Adrenal gland (tissue), 19 donors: ENCODE measurements at places on chromosomes 4 and X. TPM values are rescaled to one million over a fixed set of nuclear protein-coding genes. Genes with fewer than 3 reads are reported as not detected.

Gene SORBS2
- 126 TPM for total RNA-seq

Gene XAGE1B
- not detected for total RNA-seq

Gene RAB33A
- 2.0 TPM for total RNA-seq

Gene SPIN2A
- 0.44 TPM for total RNA-seq

Gene ASMTL
- total RNA-seq: 30.7 TPM

Gene ITM2A
- 13.8 TPM for total RNA-seq

Gene UGT2B17
- not detected for total RNA-seq

Gene SYTL5
- total RNA-seq: 7.4 TPM

Gene ADGRG4
- total RNA-seq: not detected

Gene POU4F2
- total RNA-seq: not detected

Gene FAM184B
- total RNA-seq: 0.11 TPM

GRCh38 chrX:153592966-153593688, 5.8 kb downstream of the CCNQ start:
- DNase-seq: peak; percentile 53
- H3K36me3 ChIP-seq: no peaks in the 10 kb centered on the region
- no peaks in the 10 kb centered on the region for H3K27me3 ChIP-seq
- H3K27ac ChIP-seq: no peak overlapping the region

DNA sequence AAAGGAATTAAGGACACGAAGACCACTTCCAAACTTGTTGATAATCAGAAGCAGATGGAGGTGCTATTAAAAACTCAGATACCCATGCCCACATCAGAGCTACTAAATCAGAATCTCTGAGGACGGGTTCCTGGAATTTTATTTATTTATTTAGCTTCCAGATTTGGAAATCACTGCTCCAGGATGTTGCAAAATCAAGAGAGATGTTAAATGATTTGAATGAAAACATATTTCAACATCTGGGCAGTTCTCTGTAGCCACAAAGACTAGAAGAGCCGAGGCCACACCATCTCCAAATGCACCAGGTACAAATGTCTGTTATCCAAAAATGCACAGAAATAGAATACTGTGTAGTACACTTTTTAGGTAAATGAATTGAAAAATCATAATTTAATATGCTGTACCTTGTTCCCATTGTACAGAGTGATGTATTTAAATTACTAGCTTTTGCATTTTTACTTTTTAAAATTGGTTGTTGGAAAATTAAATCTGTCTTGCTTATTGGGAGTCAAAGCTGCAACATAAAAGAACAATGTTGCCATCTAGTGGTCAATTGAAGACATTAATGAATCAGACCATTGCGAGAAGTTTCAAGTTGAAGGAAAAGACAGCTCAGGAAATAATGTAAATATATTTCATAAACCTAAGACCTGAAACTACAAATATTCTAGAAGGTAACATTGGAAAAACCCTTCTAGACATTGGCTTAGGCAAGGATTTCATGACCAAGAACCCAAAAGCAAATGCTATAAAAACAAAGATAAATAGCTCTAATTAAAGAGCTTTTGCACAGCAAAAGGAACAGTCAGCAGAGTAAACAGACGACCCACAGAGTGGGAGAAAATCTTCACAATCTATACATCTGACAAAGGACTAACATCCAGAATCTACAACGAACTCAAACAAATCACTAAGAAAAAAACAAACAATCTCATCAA, 151.3 kb upstream of the TTC29 start:
- no peak overlapping the region for H3K4me3 ChIP-seq
- no peaks in the 10 kb centered on the region for H3K27me3 ChIP-seq
- DNase-seq: no peak
- no peaks in the 10 kb centered on the region for H3K36me3 ChIP-seq

DNA sequence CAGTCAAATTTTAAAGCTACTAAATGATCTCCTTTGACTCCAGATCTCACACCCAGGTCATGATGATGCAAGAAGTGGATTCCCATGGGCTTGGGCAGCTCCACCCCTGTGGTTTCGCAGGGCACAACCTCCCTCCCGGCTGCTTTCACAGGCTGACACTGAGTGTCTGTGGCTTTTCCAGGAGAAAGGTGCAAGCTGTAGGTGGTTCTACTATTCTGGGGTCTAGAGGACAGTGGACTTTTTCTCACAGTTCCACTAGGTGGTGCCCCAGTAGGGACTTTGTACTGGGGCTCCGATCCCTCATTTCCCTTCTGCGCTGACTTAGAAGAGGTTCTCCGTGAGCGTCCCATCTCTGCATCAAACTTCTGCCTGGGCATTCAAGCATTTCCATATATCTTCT, 845.2 kb downstream of the PCDH18 start:
- H3K27me3 ChIP-seq: no peaks in the 10 kb centered on the region
- no peak overlapping the region for H3K27ac ChIP-seq
- H3K4me1 ChIP-seq: no peaks in the 10 kb centered on the region
- no peaks in the 10 kb centered on the region for H3K36me3 ChIP-seq
- DNase-seq: no peak

GRCh38 chr4:20532871-20533870, 167.1 kb upstream of the PACRGL start:
- DNase-seq: no peak
- no peak overlapping the region for H3K27ac ChIP-seq
- no peak overlapping the region for H3K4me3 ChIP-seq
- H3K4me1 ChIP-seq: no peaks in the 10 kb centered on the region
- H3K27me3 ChIP-seq: no peaks in the 10 kb centered on the region

GRCh38 chr4:112616984-112617383, 19.7 kb downstream of the ZGRF1 start:
- no peaks in the 10 kb centered on the region for H3K36me3 ChIP-seq
- no peak for DNase-seq
- no peaks in the 10 kb centered on the region for H3K27me3 ChIP-seq
- no peak overlapping the region for H3K27ac ChIP-seq

GRCh38 chr4:14917298-14917633, 85.0 kb upstream of the CPEB2 start:
- H3K27ac ChIP-seq: no peak overlapping the region
- no peaks in the 10 kb centered on the region for H3K36me3 ChIP-seq
- H3K4me1 ChIP-seq: no peaks in the 10 kb centered on the region
- DNase-seq: no peak

- H3K27ac ChIP-seq: no peak overlapping the region
- H3K4me3 ChIP-seq: no peak overlapping the region
- no peaks in the 10 kb centered on the region for H3K27me3 ChIP-seq
- H3K36me3 ChIP-seq: peaks cover 44% of the 10 kb centered on the region
- H3K4me1 ChIP-seq: peaks cover 48% of the 10 kb centered on the region
- no peak for DNase-seq
Observed at GRCh38 chr4:6992728-6993677, 50.2 kb upstream of the TADA2B start.

- no peak overlapping the region for H3K4me3 ChIP-seq
- H3K36me3 ChIP-seq: no peaks in the 10 kb centered on the region
- H3K4me1 ChIP-seq: no peaks in the 10 kb centered on the region
- DNase-seq: no peak
Observed at GRCh38 chr4:108596344-108596743, 24.0 kb upstream of the RPL34 start.

DNA sequence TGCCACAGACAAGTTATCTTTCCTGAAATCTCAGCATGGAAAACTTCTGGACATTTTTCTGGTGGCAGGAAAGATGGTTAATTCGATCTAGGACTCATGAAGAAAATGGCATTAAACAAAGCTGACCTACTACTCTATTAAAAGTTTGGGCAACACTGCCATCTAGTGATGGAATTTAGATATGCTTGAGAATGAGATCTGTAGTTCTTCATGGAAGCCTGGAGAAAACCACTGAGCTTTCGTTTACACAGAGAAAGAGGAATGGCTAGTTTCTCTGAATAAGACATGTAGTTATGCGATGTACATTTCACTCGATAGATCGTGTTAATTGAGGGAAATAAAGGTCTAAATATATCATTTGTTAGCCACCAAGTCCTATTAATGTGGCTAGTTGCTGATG, 51.7 kb upstream of the CHRDL1 start:
- no peaks in the 10 kb centered on the region for H3K36me3 ChIP-seq
- no peak overlapping the region for H3K27ac ChIP-seq
- H3K4me1 ChIP-seq: no peaks in the 10 kb centered on the region
- no peak for DNase-seq
- peaks cover 20% of the 10 kb centered on the region for H3K27me3 ChIP-seq
- no peak overlapping the region for H3K4me3 ChIP-seq

- DNase-seq: no peak
- no peaks in the 10 kb centered on the region for H3K4me1 ChIP-seq
- no peak overlapping the region for H3K4me3 ChIP-seq
- H3K27me3 ChIP-seq: peaks cover 6% of the 10 kb centered on the region
- no peak overlapping the region for H3K27ac ChIP-seq
Observed at GRCh38 chr4:74044677-74045076, 6.2 kb upstream of the CXCL3 start.

- H3K4me3 ChIP-seq: no peak overlapping the region
- no peak overlapping the region for H3K27ac ChIP-seq
- no peaks in the 10 kb centered on the region for H3K4me1 ChIP-seq
- no peaks in the 10 kb centered on the region for H3K27me3 ChIP-seq
Observed at GRCh38 chr4:71882113-71882841, 98.4 kb upstream of the GC start.

DNA sequence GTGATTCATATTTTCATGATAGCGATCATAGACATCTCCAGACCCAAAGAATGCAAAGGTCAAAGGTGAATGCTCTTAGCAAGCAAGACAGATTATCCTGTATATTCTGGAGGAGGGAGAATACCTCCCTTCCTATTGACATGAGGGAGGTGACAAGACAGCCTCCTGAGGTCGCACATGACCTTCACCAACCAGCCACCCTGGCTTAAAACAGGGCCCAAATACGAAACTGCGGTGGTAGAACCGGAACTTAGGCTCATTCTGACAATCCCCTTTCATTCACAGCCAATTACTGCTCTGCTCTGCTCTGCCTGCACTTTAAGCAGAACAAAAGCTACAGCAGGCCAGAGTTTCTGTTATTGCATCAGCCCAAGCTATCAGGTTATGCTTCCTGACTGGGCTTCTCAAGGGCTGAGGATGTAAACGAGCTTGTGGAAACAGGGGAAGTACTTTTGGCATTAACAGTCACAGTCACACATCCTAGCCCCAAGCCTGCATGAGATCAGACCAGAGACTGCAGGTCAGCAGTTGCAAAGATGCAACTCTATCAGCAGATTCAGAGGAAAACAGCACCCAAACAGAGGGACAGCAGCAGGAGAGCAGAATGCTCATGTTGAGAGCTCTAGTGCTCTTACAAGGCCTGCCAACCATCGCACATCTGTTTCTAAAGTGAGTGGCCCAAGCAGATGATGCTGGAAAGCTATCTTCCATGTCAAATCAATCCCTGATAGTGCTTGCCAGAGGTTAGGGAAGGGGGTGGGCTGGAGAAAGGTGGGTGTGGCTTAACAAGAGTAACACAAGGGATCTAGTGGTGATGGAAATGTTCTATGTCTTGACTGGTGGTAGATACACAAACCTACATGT, 51.3 kb upstream of the MAP3K15 start:
- no peak overlapping the region for H3K27ac ChIP-seq
- H3K4me1 ChIP-seq: no peaks in the 10 kb centered on the region
- no peak for DNase-seq

GRCh38 chrX:136204571-136204970, 46.6 kb downstream of the MAP7D3 start:
- no peak for DNase-seq
- H3K4me1 ChIP-seq: no peaks in the 10 kb centered on the region
- no peak overlapping the region for H3K4me3 ChIP-seq
- H3K36me3 ChIP-seq: no peaks in the 10 kb centered on the region

- H3K36me3 ChIP-seq: no peaks in the 10 kb centered on the region
- H3K4me3 ChIP-seq: no peak overlapping the region
- peak overlapping the region; percentile 6 for H3K27ac ChIP-seq
- H3K27me3 ChIP-seq: no peaks in the 10 kb centered on the region
- peaks cover 13% of the 10 kb centered on the region for H3K4me1 ChIP-seq
Observed at GRCh38 chr4:151541389-151542071, 132.6 kb downstream of the FHIP1A start.
